CD4-positive, alpha-beta T cell treated with Interferon alpha-2 for 1 hour (primary cell): ENCODE measurements at places on chromosomes 6 and 20.

- DNase-seq: no peak
Measured at GRCh38 chr20:59692139-59692538, 87.8 kb downstream of the PHACTR3 start.

DNA sequence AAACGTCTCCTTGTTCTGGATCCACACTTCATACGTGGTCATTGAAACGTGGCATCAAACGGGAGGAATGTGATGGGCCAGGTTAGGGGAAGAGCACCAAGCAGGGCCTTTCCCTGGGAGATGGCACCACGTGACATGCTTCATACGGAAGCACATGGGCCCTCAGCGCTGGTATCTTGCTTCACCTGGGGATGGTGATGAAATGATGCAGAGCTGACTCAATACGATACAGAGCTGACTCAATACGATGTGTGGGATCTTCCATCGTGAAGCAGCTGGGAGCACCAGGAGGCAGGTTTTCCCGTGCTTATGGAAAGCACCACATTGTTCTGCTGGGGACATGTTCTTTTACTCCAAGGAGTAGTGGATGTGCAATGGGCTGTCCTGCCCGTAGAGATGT lies 22.5 kb upstream of the TAGAP start:
- DNase-seq: no peak

DNA sequence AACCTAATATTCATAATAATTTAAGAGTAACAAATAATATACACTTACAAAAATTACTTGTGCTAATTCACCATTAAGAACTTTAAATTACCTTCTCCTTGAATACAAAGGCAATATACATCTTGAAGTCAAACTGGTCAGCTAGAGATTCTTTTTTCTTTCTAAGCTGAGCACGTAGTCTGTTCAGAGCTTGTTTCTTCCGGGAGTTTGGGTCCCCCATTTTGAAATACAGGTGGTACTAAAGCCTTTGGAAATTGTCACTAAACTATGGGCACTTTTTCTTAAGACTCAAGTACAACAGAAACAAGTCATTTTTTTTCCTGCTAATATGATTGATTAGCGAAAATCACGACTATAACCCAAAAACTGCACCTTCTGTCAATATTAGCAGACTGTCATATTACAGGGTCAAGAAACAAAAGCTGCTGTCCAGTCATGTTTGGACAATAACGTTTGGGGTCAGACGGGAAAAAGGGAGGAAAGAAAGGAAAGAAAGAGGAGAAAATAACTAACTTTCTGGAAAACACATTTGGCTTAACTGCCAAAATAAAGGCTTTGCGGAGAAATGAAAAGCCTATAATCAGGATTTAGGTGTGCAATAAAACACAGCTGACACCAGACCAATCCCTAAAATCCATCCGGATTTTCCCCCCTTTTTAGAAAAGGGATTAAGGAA lies 367 bp downstream of the C6orf62 start:
- no peak for DNase-seq

DNA sequence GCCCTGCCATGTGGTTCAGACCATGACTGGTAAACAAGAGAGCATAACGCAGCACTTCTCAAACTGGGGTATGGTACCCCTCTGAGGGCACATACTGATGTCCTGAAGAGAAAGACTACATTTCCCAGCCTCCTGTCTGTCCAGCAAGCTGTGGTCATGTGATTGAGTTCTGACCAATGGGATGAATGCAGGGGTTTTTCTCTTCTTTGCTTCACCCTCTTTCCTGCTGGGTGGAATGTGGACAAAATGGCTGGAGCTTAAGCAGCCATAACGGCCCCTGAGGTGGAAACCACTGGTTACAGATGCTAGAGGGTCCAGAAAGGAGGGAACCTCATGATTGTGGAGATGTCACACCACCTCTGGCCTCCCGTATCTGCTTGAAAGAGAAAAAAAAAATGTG lies 19.4 kb upstream of the KCNB1 start:
- DNase-seq: no peak

- DNase-seq: no peak
Measured at GRCh38 chr6:170037541-170038250, 253.2 kb downstream of the DLL1 start.

GRCh38 chr6:43993881-43994523 lies 133.2 kb downstream of the MRPL14 start:
- DNase-seq: no peak
